ENCODE measurements at places on chromosomes 7 and 10. TPM values are rescaled to one million over a fixed set of nuclear protein-coding genes. Genes with fewer than 3 reads are reported as not detected.

DNA sequence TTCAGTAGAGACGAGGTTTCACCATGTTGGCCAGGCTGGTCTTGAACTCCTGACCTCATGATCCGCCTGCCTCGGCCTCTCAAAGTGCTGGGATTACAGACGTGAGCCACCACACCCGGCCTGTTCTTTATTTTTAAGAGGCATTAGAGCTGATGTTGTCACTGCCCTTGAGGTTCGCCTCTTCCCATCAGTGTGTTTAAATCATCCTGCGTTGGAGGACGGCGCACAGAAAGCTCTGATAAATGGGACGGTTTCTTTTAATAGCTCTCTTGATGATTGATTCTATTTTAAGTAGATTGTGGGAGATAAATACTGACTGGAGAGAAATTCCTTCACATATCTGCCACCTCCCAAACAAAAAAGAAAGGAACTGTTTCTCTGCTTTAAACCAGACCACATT lies 29.0 kb downstream of the UPP1 start:
- H3K27ac ChIP-seq = no peak overlapping the region
- no peaks in the 10 kb centered on the region for H3K4me1 ChIP-seq
- DNase-seq = no peak
- H3K27me3 ChIP-seq = no peaks in the 10 kb centered on the region
- no peaks in the 10 kb centered on the region for H3K36me3 ChIP-seq

DNA sequence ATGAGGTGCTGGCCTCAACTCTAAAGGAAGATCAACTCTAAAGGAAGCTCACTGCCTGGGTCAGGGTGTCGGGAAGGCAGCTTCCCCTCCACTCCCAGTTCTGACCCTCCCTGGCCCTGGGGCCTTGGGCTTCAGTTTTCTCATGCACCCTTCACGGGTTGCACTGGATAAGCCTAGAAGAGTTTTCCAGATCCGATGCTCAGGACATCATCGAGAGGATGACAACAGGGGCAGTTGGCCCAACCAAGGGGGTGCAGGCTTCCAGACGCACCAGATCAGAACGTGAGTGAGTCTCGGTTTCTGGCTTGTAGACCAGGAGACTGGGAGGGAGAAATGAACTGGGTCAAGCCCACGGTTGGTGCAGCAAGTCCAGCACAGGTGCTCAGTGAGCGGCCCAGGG lies 34.2 kb upstream of the CHST15 start:
- no peaks in the 10 kb centered on the region for H3K4me1 ChIP-seq
- H3K27me3 ChIP-seq = no peaks in the 10 kb centered on the region
- no peak overlapping the region for H3K27ac ChIP-seq
- DNase-seq = no peak

The LRRC61 gene
- total RNA-seq = 48.1 TPM

GRCh38 chr7:79436378-79436777 lies 17.1 kb downstream of the MAGI2 start:
- no peaks in the 10 kb centered on the region for H3K4me1 ChIP-seq
- no peak overlapping the region for H3K4me3 ChIP-seq
- H3K36me3 ChIP-seq = no peaks in the 10 kb centered on the region
- DNase-seq = no peak
- peaks cover 11% of the 10 kb centered on the region for H3K27me3 ChIP-seq

DNA sequence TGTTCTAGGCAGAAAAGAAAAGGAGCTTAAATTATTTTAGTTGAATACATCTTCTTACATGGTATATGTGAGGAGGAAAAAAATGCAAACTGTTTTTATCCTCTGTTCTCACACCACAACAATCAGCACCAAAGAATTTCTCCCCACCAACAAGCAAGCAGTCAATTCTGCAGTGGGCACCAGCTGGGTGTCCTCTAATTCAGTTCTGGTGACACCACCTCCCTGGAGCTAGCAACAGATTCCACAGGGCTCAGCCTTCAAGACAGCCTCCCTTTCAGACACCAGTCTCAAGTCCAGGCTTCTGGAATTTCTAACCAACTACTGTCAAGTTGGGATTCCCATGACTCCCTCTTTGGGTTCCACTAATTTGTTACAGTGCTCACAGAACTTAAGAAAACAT lies 490.2 kb upstream of the IGFBP3 start:
- no peak overlapping the region for H3K27ac ChIP-seq
- H3K4me1 ChIP-seq = no peaks in the 10 kb centered on the region
- H3K36me3 ChIP-seq = no peaks in the 10 kb centered on the region
- H3K27me3 ChIP-seq = no peaks in the 10 kb centered on the region
- no peak overlapping the region for H3K4me3 ChIP-seq

GRCh38 chr7:105677817-105678573 lies 96.7 kb upstream of the EFCAB10 start:
- peak overlapping the region; percentile 62 for H3K27ac ChIP-seq
- peak; percentile 56 for DNase-seq
- H3K4me1 ChIP-seq = peaks cover 70% of the 10 kb centered on the region
- H3K36me3 ChIP-seq = no peaks in the 10 kb centered on the region

GRCh38 chr10:69745698-69746097 lies 56.0 kb upstream of the COL13A1 start:
- DNase-seq = no peak
- no peaks in the 10 kb centered on the region for H3K36me3 ChIP-seq
- no peaks in the 10 kb centered on the region for H3K4me1 ChIP-seq

The TMEM229A gene
- 22.2 TPM for total RNA-seq

GRCh38 chr7:39746103-39746819 lies 122.9 kb downstream of the RALA start:
- no peaks in the 10 kb centered on the region for H3K36me3 ChIP-seq
- no peak overlapping the region for H3K27ac ChIP-seq
- DNase-seq = peak; percentile 86

DNA sequence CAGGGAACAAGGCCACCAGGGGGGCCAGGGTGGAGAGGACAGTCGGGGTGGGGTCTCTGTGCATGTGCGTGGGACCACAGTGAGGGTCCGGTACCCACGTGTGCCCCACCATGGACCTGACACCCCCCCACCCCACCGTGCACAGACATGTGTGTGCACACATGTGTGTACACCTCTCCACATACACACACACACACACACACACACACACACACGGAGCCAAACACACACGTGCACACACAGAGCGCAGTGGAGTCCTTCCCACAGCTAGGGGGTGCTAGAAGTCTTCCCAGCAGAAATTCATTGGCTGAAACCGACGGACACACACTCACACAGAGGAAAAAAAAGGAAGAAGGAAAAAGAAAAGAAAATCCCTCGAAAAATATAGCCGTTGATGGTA lies 42.8 kb upstream of the GNA12 start:
- DNase-seq = peak; percentile 89
- no peak overlapping the region for H3K27ac ChIP-seq
- H3K36me3 ChIP-seq = no peaks in the 10 kb centered on the region
- peaks cover 8% of the 10 kb centered on the region for H3K4me1 ChIP-seq

- no peaks in the 10 kb centered on the region for H3K36me3 ChIP-seq
- no peaks in the 10 kb centered on the region for H3K4me1 ChIP-seq
- H3K27me3 ChIP-seq = no peaks in the 10 kb centered on the region
- no peak for DNase-seq
- no peak overlapping the region for H3K4me3 ChIP-seq
- no peak overlapping the region for H3K27ac ChIP-seq
These were observed 34.1 kb upstream of the ARHGAP22 start for GRCh38 chr10:48638739-48639527.

The OR13A1 gene
- not detected for total RNA-seq

- H3K4me1 ChIP-seq = peaks cover 27% of the 10 kb centered on the region
- no peaks in the 10 kb centered on the region for H3K27me3 ChIP-seq
- H3K4me3 ChIP-seq = no peak overlapping the region
- no peak overlapping the region for H3K27ac ChIP-seq
These were observed 561.1 kb downstream of the TCERG1L start for GRCh38 chr10:130750441-130750840.

DNA sequence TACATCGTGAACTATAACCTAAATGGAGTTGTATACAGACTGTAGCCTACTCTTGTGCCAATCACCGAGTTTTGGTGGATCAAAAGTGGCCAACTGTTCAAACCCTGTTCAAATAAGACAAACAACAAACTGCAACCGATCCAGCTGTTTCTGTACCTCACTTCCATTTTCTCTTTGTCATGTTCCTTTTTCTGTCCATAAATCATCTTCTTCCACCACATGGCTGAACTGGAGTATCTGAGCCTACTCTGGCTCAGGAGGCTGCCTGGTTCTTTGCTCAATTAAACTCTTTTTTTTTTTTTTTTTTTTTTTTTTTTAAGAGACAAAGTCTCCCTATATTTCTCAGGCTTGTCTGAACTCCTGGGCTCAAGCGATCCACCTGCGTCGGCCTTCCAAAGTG lies 59.0 kb upstream of the NPVF start:
- no peaks in the 10 kb centered on the region for H3K4me1 ChIP-seq
- no peaks in the 10 kb centered on the region for H3K36me3 ChIP-seq
- DNase-seq = no peak
- peaks cover 8% of the 10 kb centered on the region for H3K27me3 ChIP-seq
- no peak overlapping the region for H3K4me3 ChIP-seq
- no peak overlapping the region for H3K27ac ChIP-seq

- no peak for DNase-seq
- no peaks in the 10 kb centered on the region for H3K27me3 ChIP-seq
- no peaks in the 10 kb centered on the region for H3K4me1 ChIP-seq
- no peaks in the 10 kb centered on the region for H3K36me3 ChIP-seq
- no peak overlapping the region for H3K27ac ChIP-seq
- no peak overlapping the region for H3K4me3 ChIP-seq
These were observed 133.6 kb upstream of the JCAD start for GRCh38 chr10:30192846-30193608.

DNA sequence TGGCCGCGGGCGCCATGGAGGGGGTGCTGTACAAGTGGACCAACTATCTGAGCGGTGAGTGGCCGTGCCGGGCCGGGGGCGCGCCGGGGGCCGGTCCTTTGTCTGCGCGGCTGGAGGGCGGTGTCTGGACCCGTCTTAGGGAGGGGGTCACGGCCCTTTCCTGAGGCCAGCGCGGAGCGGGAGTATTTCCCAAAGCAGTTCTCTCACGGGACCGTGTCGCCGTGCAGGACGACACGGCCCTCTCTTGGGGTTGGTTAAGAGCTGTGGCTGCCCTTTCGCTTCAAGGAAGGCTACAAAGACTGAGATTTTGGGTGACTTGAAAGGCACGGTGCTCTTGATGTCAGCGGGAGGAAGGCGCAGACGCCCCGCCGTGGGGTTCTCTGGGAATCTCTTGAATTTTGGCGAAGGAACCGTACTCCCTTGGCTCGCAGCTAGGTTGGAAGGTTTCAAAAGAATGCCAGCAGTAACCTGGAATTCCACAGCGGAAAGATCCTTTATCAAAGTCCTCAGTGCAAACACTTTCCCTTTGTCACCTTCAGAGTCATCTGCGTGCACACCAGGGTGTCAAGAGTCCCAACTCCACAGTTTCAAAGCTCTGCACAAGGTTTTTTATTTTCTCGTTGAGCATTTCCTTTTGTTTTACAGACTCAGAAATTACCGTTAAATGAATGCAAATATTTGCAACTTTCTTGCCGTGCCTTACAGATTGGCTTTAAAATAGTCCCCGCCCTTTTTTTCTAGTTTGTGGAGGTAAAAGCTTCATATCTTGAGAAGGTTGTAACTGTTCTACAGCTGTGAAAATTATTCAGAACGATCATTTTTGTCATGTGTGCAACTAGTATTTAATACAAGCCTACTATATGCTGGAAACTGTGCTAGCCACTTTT lies 780 bp downstream of the PLEKHA8 start:
- peak overlapping the region; percentile 92 for H3K4me3 ChIP-seq
- peak; percentile 62 for DNase-seq
- no peaks in the 10 kb centered on the region for H3K36me3 ChIP-seq

GRCh38 chr7:130473289-130473688 lies 18.6 kb upstream of the MEST start:
- no peaks in the 10 kb centered on the region for H3K36me3 ChIP-seq
- no peak for DNase-seq
- H3K27me3 ChIP-seq = no peaks in the 10 kb centered on the region
- no peak overlapping the region for H3K27ac ChIP-seq
- no peak overlapping the region for H3K4me3 ChIP-seq

The SUN3 gene
- total RNA-seq = not detected

Measured in A673 (cell line).